ENCODE measurements at places on chromosomes 5 and 9.

GRCh38 chr5:168086104-168086610 is 205.3 kb upstream of the WWC1 start:
- no peak for DNase-seq

DNA sequence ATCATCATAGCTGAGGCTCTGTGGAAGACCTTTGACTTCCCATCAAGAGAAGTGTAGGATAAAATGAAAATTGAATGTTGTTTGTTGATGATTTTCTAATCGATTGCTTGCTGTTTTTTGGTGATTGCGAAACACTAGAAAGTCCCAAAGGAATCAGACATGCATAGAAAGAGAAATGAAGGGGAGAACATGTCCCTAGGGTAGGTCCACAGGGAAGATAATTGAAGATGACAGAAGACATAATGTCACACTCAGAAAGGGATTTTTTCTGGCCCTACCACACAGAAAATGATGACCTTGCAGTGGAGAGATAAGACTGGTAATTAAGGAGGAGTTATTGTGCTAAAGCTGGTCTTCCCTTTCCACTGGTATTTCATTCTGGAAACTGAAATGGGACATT is 62.8 kb downstream of the INSYN2B start:
- no peak for DNase-seq

DNA sequence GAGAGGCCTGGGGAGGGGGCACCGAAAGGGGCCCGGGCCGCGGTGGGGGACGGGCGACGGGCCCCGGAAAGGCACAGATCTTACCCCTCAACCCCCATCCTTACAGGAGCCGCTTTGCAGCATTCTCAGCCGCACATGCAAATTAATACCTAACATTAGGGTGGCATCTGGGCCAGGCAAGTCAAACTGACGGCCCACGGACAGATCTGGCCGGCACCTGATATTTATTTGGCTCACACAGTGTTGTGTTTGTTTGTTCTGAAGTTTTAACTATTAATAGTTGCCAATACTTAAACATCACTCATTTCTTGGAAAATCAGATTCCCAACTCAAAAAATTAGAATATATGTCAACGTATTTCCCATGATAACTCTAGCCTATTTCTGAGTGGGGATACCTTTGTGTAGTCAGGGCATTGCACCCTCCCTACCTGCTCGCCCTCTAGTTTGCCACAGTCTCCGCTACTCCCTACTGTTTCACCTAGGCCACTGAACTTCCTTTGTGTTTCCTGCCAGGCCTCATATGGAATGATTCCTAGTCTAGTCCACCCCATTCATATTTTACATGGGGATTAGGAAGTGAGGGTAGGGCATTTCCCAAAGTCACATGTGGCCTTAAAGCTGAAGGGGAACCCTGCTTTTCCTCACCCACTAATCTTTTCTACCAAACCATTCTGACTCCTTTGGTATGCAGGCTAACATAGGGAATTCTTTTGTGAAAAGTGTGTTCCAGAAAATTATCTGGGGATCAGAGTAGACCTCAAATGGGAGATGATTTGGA is 71.9 kb upstream of the LARP1 start:
- DNase-seq: no peak

DNA sequence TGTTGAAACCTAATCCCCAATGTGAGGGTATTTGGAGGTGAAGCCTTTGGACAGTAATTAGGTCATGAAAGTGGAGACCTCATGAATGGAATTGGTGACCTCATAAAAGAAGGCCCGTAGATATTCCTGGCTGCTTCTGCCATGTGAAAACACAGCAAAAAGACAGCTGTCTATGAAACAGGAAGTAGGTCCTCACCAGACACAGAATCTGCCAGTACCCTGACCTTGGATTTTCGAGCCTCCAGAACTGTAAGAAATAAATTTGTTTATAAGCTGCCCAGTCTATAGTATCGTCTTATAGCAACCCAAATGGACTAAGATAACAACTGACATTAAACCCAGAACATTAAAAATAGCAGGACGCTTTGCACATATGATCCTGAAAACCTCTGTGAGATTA is 371.1 kb downstream of the SPOCK1 start:
- DNase-seq: no peak

GRCh38 chr9:27292659-27293405 is 4.1 kb downstream of the EQTN start:
- DNase-seq: no peak

DNA sequence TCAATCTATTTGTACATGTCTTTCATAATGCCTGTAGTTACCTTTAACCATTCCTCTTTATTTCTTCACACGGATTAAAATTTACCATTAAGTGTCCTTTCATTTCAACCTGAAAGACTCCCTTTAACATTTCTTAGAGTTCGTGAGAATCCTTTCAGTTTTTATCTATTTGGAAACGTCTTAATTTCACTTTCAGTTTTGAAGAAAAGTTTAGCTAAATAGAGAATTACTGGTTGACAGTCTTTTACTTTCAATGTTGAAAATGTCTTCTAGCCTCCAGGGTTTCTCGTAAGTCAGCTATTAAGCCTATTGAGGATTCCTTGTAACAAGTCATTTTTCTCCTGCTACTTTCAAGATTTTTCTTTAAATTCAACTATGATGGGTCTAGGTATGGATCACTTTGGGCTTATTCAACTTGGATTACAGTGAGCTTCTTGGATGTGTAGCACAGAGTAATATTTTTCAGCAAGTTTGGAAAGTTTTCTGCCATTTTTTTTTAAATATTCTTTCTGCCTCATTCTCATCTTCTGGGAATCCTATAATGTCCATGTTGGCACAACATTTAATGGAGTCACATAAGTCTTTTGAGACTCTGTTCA is 48.5 kb downstream of the RFX3 start:
- DNase-seq: no peak

DNA sequence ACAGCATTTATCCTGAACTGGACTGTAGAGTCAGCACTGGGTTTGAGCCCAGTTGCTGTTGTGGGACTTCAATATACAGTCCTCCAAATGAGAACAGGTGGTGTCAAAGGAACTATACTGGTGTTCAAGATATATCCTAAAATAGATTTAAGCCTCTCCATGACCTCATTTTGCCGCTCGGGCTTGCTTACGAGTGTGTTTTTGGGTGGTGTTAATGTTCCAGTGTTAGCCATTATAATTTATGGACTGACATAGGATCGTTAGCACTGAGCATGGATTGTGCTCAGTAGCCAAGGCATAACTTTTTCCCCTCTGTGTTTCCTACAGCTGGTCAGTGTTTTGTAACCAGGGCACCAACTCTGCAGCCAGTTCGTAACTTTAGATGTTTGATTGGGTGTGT is 306.6 kb downstream of the SPATA31D1 start:
- no peak for DNase-seq

- no peak for DNase-seq
Observed at GRCh38 chr5:88548136-88548805, 279.6 kb upstream of the TMEM161B start.

GRCh38 chr9:92763721-92764380 is 782 bp downstream of the BICD2 start:
- no peak for DNase-seq

DNA sequence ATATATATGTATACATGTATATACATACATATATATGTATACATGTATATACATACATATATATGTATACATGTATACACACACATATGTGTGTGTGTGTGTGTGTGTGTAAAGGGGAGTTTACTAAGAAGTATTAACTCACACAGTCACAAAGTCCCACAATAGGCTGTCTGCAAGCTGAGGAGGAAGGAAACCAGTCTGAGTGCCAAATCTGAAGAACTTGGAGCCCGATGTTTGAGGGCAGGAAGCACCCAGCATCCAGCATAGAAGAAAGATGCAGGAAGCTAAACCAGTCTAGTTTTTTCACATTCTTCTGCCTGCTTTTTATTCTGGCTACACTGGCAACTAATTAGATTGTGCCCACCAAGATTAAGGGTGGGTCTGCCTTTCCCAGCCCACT is 591.5 kb downstream of the PRR16 start:
- no peak for DNase-seq

- peak; percentile 18 for DNase-seq
Observed at GRCh38 chr5:97142521-97143254, at the start of gene LIX1. Gene LIX1, minus strand, starts transcription at chr5:97142611. Its CDS starts 35 bp downstream, at chr5:97142576.

DNA sequence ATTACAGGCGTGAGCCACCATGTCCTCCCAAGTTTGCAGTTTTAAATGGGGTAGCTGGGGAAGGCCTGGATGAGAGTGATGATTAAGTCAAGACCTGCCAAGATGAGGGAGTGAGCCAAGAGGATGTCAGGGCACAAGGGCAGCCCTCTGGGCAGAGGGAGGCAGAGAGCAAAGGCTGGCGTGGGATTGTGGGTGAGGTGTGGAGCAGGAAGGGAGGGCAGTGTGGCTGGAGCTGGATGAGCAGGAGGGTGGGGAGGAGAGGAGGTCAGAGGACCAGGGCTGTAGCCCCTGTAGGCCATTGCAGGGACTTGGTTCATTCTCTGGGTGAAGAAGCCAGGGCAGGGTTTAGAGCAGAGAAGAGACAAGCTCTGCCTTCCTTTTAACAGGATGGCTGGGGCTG is 53.7 kb upstream of the CTNNA1 start:
- no peak for DNase-seq
